HuH-7.5 (cell line): ENCODE measurements at places on chromosomes 6 and 20.

DNA sequence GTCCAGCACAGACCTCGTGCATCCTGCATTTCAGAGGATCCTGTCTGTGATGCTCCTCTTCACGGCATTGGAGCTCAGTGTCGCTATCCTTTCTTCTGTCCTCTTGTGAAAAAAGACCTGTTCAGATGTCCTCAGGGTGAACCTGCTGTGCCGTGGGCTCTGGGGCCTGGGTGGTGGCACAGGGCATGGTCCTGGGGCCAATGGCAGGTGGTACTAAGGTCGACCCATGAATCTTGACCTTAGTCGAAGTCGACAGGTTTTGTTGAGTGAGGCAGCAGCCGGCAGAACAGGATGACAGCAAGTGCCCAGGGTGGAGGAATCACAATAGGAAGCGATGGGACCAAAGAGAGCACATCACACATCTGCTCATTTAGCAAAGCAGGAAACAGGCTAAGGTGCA is 22.0 kb upstream of the MAS1L start:
- no peak for DNase-seq

DNA sequence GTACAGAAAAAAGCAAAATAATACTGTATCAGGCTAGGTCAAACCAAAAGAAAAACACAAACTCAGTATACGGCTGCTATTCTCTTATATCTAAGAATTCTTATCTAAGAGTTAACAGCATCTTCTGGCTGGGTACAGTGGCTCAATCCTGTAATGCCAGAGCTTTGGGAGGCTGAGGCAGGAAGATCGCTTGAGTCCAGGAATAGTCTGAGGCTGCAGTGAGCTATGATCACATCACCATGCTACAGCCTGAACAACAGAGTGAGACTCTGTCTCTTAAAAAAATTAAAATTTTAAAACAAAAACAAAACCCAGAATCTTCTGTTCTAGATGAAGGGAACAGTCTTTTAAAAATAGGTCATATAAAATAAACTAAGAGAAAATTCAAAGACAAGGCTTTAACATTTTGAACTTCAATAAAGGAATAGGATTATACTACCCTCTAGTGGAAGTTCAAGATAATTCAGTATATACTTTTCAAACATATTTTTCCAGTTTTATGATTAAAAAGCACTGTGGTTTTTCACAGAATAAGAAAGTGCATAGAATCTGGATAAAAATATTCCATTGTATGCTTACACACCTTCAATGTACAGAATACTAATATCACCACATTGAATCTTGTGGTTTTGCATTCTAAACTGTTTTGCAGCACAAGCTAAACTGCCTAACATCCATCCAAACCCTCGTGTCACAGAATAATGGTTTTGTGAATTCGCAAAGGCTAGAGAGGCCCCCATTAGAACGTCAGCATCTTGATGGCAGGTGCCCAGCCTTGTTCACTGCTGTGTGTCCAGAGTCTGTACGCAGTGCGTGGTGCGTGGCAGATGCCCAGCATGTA is 39.3 kb downstream of the DTNBP1 start:
- DNase-seq: no peak

DNA sequence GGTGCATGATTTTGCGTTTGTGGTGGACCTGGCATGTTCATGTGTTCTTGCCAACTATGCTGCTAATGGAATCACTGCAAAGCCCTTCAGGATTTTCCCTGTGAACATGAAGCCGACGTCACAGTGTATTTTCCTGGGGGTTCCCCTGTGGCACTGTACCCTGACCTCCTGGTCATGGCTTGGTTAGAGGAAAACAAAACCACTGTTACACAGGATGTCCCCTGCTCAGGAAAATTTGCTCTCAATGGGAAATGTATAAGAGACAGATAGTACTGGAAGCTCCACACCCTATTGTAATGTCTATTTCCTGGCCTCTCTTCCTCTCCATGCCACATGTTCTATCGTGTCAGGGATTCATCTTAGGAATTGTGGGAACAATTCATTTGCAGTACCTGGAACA is 19.7 kb downstream of the TSHZ2 start:
- no peak for DNase-seq

GRCh38 chr20:8967641-8968245 is 101.1 kb upstream of the PLCB4 start:
- DNase-seq: no peak

DNA sequence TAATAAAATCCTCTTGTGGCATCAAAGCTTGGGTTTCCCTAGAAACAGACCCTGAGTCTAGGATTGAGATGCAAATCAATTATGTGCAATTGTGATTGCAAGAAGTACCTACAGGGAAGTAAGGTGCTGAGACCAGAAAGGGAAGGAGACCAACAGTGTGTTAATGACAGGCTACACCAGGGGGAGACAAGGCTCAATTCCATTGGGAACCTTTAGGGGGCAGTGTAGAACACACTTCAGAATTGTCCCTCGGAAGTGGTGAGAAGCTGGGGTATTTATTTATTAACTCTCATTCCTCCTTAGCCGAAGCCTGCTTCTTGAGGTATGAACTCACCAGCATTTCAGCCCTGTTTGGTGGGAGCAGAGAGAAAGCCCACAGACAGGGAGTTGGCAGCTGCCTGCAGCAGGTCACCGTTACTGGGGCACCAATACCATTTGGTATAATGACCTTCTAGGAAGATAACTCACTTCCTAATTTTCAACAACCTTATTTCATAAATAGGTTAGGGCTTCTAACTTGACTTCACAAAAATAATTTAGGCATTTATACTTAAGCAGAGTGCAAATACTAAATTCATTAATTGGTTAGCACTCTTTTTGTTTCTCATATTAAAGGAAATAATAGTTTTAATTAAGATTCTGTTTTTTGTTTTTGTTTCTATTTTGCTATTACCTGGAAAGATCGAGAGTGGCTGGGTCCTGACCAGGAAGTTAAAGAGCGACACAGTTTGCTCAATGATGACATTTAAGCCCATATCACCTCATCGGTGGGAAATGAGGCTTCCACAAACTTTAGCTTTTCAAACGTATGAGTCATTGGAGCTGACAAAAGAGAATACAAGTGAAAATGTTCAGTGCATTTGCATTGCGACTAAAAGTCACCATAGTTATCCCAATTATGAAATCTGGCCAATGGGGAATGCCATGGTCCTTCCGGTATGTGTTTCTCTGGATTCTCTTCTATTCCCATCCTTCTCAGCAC is 94.8 kb downstream of the BTBD3 start:
- peak; percentile 71 for DNase-seq
